ENCODE measurements at places on chromosomes 6 and 20.

GRCh38 chr6:12200015-12200564 lies 90.1 kb upstream of the EDN1 start:
- DNase-seq, result no peak

DNA sequence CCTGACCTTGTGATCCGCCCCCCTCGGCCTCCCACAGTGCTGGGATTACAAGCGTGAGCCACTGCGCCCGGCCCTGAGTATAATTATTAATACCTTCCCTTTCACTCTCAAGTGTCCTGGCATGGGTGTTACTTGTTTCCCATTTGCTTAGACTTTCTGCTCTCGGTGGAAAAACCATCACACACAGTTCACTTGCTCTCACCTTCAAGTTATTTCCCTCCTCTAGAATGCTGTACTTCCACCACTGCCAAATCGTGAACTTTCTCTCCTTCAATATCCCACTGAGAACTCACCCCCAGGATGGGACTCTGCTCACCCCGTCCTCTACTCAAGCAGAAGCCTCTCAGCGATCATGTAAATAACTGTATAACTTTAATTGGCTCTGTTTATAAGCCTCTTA lies 4.6 kb upstream of the HIVEP1 start:
- no peak for DNase-seq

DNA sequence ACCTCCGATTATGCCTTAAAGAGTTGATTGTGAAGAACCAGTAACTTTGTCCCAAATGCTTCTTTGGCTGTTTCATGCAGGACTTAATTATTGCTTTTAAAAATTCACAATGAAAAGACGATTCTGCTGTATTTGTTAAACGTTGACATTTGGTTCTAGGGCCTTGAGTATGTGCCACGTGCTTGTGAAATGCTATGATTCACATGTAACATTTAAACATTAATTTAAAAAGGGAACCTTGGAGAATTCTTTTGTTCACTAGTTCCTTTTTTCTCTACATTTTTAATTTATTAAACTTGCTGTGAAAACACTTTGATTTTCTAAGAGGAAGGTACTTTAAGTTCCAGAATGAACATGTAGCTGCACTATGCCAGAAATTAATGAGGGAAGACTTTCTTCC lies 9.5 kb downstream of the GZF1 start:
- DNase-seq, result no peak

- no peak for DNase-seq
These were observed 152.9 kb upstream of the COL21A1 start for GRCh38 chr6:56400273-56400672.

DNA sequence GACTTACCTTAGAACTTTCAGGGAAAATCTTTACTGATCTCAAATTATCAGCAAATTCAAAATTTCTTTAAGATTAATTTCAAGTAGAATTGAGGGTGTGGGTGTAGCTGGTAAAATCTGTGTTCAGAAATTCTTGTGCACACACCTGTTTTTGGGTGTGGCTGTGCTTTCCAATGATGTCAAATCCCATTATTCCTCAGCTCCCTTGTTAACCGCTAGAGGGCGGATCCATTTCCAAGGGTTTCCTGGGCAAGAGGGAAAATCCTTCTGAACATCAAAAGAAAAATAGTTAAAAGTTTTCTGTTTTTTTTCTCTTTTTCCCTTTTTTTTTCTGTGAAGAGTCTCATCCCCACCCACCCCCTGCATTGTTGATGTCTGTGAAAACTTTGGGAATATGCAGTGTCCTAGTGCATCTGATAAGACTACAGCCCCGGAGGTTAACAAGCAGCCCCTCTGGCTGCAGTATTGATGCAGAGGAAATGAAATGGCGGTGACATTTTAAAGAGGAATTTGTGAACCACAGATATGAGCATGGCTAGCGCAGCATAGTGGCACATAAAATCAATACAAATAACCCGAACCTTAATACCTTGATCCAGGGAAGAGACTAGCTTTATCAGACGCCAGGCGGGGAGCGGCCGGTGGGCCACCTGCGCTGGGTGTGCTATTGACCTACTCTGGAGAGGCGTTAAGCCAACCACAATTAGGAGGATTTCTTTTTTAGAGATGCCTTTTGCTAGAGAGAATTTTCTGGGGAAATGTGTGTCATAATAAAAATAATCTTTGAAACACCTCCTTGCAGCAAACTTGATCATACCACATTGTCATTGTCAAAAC lies 130.9 kb downstream of the FOXA2 start:
- DNase-seq, result no peak

- DNase-seq, result no peak
These were observed 45.5 kb upstream of the OCSTAMP start for GRCh38 chr20:46595933-46596332.

- DNase-seq, result no peak
These were observed 38.9 kb upstream of the THBS2 start for GRCh38 chr6:169292338-169293124.

GRCh38 chr20:54014293-54014926 lies 56.0 kb downstream of the BCAS1 start:
- DNase-seq, result no peak

DNA sequence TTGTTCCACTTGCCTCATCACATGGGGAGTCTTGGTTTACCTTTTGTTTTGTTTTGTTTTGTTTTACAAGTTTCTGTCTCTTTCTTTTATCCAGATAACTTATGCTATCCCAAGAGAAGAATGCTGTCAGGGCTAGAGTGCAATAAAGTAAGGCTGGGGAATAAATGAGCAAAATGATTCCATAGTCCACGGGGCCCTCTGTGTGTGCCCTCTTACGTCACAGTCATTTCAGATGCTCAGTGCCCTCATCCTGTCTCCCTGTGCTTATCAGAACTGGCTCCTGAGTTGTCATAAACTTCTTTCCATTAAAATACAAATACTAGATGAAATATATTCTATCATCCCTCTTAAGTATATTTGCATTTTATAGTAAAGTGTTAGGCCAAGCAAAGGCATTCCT lies 30.8 kb upstream of the ENPP1 start:
- DNase-seq, result no peak

DNA sequence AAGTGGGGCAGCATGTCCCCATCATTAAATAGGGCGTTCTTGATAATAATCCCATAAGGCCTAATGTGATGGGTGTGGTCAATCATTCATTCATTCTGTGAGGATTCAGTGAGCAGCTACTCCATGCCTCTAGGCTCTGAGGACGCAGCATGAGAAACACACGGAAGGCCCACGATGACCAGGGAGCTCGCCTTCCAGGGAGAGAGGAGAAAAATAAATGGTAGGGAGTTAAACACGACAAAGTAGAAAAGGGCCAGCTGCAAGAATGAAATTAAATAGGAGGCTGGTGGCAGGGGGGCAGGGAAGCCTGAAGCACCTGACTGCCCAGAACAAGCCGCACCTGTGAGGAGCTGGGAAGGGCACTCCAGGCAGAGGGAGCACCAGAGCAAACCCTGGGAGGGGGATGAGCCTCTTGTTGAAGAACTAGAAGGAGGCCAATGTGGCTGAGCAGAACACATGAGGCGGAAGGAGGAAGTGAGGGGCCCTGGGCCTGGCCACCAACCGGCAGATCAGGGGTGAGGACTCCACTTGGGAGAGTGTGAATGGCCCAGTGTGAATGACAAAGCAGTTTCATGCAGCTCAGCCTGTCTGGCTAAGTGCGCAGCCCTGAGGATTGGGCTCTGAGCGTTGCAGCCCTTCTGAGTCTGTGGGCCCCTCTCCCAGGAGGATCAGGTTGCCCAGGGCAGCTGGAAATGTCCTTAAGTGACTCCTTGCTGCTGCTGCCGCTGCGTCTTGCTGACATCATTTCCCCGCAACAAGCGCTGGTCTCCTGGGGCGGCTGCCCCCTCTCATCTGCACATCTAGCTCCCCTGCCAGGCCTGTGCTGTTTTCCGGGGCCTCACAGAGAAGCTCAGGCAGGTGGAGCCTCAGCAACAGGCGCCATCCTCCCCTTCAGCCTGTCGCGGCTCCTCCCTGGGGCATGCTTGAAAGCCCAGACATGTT lies 99.9 kb downstream of the CDH26 start:
- DNase-seq, result peak; percentile 23

DNA sequence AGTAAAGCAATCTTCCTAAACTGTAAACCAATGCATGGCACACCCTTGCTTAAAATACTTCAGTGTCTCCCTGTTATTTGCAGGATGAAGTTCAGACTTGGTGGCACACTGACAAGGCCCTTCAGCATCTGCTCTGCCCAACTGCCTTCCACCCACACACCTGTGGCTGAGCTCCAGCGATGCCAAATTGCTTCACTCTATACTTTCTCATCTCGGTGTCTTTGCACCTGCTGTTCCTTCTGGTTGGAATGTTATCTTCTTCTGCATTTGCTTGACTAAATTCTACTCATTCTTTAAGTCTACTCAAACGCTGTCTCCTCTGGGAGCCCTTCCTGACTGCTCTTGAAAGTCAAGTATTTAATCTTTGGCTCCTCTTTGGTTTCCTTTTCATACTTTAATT lies 100.1 kb upstream of the SUPT3H start:
- no peak for DNase-seq

- DNase-seq, result no peak
These were observed 543.6 kb downstream of the GRIK2 start for GRCh38 chr6:101937108-101937507.

- DNase-seq, result no peak
These were observed 23.0 kb upstream of the IL17A start for GRCh38 chr6:52162940-52163908.

DNA sequence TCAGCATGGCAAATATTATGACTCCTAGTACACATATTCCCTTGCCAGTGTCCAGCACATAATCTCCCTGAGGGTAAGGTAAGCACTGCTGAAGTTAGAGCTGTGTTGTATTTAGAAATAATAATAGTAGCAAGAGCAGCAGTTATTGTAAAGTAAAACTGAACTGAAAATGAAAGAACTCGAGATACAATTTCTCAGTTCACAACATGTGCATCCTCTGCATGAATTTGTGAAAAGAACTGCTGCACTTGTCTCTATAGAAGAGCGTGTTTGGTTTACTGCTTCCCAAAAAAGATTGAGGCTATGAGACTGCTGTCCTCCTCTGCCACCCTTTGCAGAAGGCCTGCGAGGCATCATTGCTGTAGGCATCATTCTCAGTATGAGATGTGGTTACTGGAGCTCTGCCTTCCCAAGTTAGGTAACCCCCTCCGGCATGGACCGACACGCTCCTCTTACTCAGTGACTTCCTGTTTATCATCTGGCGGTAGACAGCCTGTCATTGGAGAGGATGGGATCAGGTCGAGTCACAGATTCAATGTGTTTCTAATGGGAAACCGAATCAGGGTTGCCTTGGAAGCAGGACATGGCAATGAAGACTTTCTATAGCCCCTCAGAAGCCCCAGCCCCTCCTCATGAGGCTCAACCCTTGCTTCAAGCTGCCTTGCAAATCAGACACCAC lies 48.1 kb downstream of the SLC24A3 start:
- DNase-seq, result no peak

GRCh38 chr20:17690144-17690543 lies 8.1 kb upstream of the RRBP1 start:
- DNase-seq, result no peak

- no peak for DNase-seq
These were observed 79.6 kb downstream of the UTRN start for GRCh38 chr6:144364782-144365181.

DNA sequence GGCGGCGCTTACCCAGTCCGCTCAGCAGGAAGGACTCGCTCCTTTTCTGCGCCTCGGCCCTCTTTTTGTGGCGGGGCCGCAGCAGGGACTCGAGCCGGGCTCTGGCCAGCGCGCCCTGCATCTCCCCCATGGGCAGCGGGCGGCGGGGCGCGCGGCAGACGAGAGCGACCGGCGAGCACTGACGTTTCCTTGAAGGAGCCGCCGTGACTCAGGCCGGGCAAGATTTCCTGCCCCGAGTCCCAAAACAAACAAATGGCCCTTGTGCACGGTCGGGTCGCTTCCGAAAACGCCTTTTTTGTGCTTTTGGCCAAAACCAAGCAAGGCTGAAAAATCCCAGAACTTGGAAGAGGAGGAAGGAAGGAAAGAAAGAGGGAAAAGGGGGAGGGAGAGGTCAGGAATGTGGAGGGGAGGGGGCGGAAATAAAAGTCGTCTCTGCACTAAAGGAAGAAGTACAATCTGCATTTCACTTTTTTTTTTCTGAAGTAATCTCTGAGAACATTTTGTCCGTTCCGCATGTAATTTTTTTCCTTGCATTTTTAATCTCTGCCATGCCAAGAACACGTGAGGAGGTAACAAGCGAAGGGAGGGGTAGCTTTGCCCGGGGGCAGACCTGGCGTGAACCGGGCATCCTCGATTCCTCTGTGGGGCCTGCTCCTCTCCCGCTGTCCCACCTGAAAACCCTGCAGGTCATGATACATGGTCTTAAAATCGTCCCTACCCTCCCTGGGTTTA lies 123.3 kb upstream of the SLC2A12 start:
- DNase-seq, result peak; percentile 22

DNA sequence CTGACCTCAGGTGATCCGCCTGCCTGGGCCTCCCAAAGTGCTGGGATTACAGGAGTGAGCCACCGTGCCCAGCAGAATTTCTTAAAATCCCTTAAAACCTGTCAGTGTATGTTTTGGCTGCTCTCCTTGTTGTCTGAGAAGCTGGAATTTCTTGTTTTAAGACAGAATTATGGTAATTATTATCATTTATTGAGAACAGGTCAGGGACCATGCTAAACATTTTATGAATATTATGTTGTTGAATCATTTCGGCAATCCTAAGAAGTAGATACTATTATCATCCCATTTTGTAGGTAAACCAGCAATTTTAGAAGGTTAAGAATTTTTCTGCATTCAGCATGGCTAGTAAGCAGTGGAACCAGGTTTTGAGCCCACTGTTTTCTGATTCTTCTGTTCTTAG lies 86.1 kb upstream of the AKIRIN2 start:
- no peak for DNase-seq

DNA sequence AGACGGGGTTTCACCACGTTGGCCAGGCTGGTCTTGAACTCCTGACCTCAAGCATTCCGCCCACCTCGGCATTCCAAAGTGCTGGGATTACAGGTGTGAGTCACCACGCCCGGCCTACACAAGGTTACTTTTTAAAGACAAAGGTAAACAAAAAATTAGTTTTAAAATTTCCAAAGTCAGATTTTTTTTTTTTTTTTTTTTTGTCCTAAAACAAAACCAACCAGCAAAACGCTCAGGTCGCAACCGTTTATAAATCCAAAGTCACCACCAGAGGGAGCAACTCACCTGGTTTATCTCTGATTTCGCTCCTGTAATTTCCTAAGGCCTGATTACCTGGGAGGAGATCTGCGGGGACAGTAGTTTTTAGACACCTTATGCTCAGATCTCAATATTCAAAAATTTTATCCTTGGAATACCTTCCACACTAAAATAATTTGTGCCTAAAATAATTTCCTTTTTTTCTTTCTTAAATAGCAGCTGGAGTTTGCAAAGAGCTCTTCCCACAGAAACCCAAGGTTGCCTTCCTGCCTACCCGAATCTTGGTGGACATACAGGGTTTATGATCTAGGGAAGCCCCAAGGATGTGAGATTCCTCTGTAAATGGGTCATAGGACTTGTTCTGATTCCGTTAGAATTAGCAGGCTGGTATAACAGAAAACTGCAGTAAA lies 19.8 kb upstream of the TREM1 start:
- DNase-seq, result peak; percentile 23
